PC-9 (cell line): ENCODE measurements at places on chromosomes 1 and 21.

- H3K36me3 ChIP-seq: no peaks in the 10 kb centered on the region
- no peak overlapping the region for H3K27ac ChIP-seq
- no peak for DNase-seq
- H3K27me3 ChIP-seq: no peaks in the 10 kb centered on the region
- H3K4me1 ChIP-seq: 0 out of 2 replicates have a peak, but pooled peaks cover 4% of the 10 kb centered on the region
These were observed 327.9 kb downstream of the VAV3 start for GRCh38 chr1:107637101-107637500.

GRCh38 chr1:201703621-201704438 lies 125.1 kb upstream of the IPO9 start:
- H3K27ac ChIP-seq: no peak overlapping the region
- H3K4me3 ChIP-seq: no peak overlapping the region
- no peaks in the 10 kb centered on the region for H3K4me1 ChIP-seq
- no peaks in the 10 kb centered on the region for H3K27me3 ChIP-seq

GRCh38 chr1:4003846-4004505 lies 103.9 kb upstream of the C1orf174 start:
- peaks cover 95% of the 10 kb centered on the region for H3K27me3 ChIP-seq
- no peaks in the 10 kb centered on the region for H3K4me1 ChIP-seq
- H3K36me3 ChIP-seq: no peaks in the 10 kb centered on the region
- no peak overlapping the region for H3K4me3 ChIP-seq
- no peak overlapping the region for H3K27ac ChIP-seq

DNA sequence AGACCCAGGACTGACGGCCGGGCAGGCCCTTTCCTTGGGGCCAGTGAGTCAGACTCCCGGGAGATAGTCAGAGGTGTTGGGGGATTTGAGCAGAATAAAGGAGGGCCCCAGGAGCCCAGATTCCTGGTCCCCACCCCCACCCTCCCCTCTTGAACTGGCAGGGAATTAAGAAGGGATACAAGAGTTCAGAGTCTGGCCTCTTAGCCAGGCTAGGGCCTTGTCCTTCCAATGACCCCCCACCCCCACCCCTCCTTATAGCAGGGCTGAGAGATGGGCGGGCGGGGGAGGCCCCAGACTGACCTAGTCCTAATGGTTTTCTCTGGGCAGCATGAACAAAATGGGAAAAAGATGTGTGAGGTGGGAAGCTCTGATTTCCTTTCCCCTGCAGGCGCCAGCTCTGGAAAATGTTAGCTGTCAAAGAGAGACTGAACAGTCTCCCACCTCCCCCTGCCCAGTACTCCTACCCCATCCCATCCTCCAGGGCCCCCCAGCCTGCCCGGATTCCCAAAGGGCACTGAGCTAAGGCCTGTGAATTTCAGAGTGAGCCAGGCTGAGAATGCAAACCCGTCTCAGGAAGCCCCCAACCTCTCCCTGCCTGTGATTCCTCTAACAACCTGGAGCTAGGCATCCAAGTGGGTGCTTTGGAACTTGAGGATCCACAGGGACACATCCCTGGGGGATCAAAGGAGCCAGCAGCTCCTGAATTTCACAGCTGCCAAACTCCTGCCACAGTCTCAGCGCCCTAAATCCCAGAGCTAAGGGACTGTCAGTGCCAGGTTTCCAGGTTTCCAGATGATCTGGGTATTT lies 5.8 kb upstream of the CRABP2 start:
- DNase-seq: no peak
- H3K27me3 ChIP-seq: no peaks in the 10 kb centered on the region
- no peak overlapping the region for H3K4me3 ChIP-seq

GRCh38 chr1:23768733-23769132 lies 9.5 kb upstream of the PITHD1 start:
- no peaks in the 10 kb centered on the region for H3K27me3 ChIP-seq
- H3K27ac ChIP-seq: no peak overlapping the region
- no peaks in the 10 kb centered on the region for H3K4me1 ChIP-seq
